ENCODE measurements at places on chromosomes 5 and 9.

- no peak for DNase-seq
Measured at GRCh38 chr5:74376187-74376586, 264.3 kb downstream of the ENC1 start.

DNA sequence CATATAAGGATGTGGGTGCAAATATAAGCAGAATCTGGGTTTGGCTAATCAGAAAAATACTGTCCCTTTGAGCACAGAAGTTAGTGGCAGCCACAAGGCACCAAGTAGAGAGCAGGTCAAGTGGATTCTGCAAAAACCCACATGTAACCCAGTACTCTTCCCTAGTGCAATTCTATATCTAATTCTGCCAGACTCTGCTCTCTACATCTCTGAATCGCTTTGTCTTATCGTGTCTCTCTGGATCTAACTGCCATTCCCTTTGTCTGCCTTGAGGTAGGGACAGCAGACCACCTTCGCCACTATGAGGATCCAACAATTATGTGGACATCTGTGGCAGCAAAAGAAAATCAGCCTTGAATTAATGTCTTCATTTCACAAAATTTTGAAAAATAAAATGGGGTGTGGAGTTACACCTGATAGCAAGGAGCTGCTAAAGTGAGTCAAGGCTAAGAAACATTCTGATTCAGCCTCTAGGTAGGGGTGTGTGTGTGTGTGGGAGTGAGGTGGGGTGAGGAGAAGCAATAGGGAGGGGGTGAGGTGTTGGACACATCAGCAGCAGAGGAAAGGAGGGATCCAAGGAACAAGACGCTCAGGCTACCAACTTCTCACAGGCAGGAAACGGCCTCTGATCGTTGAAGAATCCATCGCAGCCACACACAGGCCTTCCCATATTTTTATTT, 33.7 kb upstream of the ZNF366 start:
- no peak for DNase-seq

GRCh38 chr9:2339416-2339815, 282.2 kb upstream of the VLDLR start:
- no peak for DNase-seq

GRCh38 chr9:14203356-14204056, 110.4 kb downstream of the NFIB start:
- DNase-seq: no peak

- DNase-seq: no peak
Measured at GRCh38 chr5:130555429-130555828, 609.6 kb downstream of the HINT1 start.

- no peak for DNase-seq
Measured at GRCh38 chr9:5460157-5460556, 9.8 kb downstream of the CD274 start.

DNA sequence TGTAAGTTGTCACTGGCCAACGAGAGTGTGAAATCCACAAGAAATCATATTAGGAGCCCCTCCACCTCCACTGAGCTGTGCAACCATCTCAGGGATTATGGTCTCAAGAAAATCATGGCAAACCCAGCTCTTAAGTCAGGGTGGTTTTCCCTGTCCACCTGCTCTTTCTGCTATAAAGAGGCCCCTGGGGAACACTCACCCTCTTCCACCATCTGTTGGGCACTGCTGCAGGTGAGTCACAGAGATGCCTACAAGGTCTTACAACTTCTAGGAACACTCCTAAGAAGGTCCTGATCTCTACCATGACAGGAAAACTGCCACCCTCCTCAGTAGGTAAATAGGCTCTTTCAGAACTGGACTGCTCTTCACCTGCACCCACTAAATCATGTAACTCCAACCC, 61.8 kb downstream of the DRD1 start:
- DNase-seq: no peak

- DNase-seq: no peak
Measured at GRCh38 chr9:96136992-96137670, 164.8 kb downstream of the HSD17B3 start.

DNA sequence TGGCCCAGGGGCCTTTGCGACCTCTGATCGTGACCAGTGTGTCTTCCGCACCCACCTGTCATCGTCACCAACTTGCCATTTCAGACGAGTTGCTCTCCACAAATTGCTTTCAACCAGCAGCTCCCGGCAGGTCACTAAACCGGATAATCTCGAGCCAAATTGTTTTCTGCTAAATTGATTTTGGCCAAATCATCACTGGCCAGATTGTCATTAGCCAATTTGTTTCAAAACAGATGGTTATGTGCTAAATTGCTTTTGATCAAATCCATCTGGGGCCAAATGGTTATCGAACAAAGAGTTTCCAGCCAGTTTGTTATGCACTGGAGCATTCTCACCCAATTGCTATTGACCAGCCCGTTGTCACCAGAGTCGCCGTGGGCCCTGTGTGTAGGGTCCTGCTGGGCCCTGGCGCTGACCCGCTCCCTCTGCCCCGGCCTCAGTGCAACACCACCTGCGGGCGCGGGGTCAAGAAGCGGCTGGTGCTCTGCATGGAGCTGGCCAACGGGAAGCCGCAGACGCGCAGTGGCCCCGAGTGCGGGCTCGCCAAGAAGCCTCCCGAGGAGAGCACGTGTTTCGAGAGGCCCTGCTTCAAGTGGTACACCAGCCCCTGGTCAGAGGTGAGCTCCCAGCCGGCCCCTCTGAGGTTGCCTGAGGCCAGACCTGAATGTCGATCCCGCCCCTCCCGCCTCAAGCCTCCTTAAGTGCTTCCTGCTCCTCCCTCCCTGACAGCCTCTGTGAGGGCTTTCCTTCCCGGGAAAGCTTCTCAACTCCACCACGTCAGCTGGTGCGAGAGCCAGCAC, 35.6 kb downstream of the ADAMTSL2 start:
- no peak for DNase-seq

- DNase-seq: peak; percentile 77
Measured at GRCh38 chr5:149828161-149829011, 98.3 kb downstream of the PPARGC1B start.

DNA sequence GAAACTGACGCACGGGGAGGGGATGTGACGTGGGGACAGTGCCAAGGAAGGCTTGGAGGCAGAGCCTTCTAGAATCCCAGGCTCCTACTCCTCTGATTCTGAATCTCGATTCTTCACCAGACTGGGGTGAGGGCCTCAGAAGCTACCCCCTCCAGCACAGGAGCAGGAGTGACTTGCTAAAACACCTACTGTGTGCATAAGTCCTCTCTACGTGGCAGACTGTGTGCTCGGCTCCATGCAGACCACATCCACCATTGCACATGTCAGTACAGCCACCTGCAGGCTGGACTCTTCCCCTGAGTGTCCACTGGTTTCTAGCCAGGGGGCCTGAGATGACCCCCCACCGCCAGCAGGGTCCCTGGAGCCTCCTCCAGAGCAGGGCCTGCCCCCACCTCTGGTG, 71.2 kb upstream of the SARDH start:
- DNase-seq: no peak

- DNase-seq: no peak
Measured at GRCh38 chr9:98900725-98901124, 43.0 kb upstream of the COL15A1 start.

- peak; percentile 80 for DNase-seq
Measured at GRCh38 chr5:53560506-53561191, at the start of gene NDUFS4. NDUFS4 (plus strand) TSS chr5:53560639; CDS start chr5:53560663, 24 bp downstream.

GRCh38 chr9:81431641-81432040, 257.7 kb downstream of the TLE1 start:
- no peak for DNase-seq

DNA sequence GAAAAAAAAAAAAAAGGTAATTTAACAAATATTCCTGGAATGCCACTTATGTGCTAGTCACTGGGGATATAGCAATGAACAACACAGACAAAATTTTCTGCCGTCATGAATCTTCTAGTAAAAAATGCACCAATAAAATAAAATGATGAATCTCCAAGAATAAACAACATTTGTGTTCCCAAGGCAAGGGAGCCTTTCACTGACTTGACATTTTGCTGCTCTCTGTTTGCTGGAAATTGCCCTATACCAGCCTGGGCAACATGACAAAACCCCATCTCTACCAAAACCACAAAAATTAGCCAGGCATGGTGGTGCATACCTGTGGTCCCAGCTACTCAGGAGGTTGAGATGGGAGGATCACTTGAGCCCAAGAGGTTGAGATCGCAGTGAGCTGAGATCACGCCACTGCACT, 64.5 kb upstream of the ERBIN start:
- no peak for DNase-seq

DNA sequence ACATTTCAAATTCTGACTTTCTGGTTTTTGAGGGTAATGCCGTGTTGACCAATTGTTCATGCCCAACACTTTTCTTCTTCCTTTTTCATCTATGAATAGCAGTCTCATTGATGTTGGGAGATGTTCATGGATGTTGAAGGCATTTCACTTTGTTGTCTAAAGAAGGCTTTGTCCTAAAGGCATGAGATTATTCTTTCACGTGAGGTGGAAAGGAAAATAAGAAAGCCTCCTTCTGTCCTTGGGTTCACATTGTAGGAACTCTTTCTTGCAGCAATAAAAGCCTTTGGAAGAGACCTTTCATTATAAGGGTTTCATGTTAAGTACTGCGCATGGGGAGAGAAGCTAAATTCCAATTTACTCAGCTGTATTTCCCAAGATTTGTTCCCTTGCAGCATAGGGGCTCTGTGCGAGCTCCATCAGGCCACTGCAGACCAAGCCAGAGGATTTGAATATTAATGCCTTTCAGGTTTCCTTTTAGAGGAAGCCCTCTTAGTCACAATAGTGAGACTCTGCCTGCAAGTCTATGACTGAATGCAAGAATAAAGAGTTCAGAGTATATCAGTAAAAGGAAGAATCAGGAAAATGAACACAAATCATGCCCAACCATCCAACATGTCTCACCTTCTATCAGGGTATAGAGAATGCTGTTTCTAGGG, 274.6 kb downstream of the TMEM38B start:
- DNase-seq: no peak

- no peak for DNase-seq
Measured at GRCh38 chr5:177496070-177496726, 1.2 kb downstream of the PDLIM7 start.

DNA sequence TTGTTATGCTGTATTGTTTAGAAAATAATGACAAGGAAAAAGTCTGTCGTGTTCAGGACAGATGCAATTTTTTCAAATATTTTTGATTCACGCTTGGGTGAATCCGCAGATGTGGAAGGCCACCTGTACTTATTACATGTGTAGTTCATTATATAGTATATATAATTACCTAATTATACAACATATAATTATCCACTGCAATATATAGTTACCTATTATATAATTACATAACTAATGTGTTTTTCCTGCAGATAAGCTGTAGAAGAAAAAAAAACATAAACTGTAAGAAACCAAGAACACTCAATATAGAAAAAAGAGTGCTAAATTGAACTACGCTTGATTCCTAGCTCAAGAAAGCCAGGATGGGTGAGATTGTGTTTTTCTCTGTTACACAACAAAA, 93.6 kb upstream of the RANBP3L start:
- DNase-seq: no peak

GRCh38 chr5:25448190-25448621, 803.4 kb upstream of the CDH10 start:
- no peak for DNase-seq

GRCh38 chr9:2622461-2623287, 1.1 kb downstream of the VLDLR start:
- peak; percentile 8 for DNase-seq

DNA sequence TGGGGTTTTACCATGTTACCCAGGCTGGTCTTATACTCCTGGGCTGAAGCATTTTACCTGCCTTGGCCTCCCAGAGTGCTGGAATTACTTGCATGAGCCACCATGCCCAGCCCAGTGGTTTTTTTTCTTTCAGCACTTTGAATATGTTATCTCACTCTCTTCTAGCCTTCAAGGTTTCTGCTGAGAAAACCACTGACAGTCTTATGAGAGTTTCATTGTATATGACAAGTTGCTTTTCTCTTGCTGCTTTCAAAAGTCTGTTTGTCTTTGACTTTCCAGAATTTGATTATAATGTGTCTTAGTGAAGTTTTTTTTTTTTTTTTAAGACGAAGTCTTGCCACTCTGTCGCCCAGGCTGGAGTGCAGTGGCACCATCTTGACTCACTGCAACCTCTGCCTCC, 43.1 kb upstream of the BNIP1 start:
- DNase-seq: no peak

GRCh38 chr9:107548298-107549142, 59.0 kb upstream of the KLF4 start:
- no peak for DNase-seq

- no peak for DNase-seq
Measured at GRCh38 chr5:149195337-149195887, 54.1 kb downstream of the ABLIM3 start.

DNA sequence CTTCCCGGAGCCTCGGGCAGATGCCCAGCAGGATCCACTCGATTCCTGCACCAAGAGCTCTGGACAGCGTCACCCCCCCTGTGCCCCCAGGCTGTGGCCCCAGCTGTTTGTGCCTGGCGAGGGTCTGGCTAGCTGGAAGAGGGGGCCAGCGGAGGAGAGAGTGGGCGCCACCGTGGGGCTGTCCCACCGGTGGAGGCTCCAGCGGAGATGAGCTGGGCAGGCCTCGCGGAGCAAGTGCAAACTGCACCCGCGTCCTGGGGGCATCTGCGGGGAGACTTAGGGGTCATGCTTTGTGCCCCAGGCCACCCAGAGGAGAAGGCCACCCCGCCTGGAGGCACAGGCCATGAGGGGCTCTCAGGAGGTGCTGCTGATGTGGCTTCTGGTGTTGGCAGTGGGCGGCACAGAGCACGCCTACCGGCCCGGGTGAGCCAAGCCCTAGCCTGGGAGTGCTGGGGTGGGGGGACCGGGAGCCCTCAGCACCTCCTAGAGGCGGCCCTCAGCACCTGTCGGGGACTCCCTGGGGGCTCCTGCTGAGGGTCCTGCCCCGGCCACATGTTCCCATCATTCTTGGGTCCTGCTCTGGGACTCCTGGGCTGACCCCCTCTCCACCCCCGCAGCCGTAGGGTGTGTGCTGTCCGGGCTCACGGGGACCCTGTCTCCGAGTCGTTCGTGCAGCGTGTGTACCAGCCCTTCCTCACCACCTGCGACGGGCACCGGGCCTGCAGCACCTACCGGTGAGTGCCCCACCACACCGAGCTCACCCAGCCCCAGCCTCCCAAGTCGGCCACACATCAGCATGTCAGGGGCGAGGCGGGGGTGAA, 5.4 kb downstream of the EGFL7 start:
- DNase-seq: no peak

GRCh38 chr5:180138976-180139730, 67.6 kb upstream of the RNF130 start:
- no peak for DNase-seq

- no peak for DNase-seq
Measured at GRCh38 chr5:94217745-94218144, 400.7 kb downstream of the KIAA0825 start.

DNA sequence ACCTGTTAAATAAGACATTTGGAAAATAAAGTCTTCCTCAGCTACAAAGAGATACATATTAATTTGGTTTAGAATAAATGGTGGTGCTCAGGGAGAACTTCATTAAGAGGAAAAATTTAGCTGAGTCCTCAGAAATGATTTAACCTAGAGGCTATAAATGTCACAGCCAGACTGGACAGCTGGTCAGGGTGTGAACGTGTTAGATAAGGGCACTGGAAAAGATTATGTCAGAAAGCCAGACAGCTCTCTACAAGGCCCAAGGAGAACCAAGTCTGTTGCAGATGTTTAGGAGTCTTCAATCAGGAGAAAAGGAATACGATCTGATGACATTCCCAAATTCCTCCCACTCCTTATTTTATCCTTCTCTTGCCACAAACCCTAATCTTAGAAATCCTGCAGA, 265.2 kb downstream of the MAT2B start:
- DNase-seq: no peak

- DNase-seq: no peak
Measured at GRCh38 chr5:171528036-171528435, 108.6 kb downstream of the FGF18 start.

GRCh38 chr9:9133526-9133925, 1333.9 kb upstream of the DMAC1 start:
- DNase-seq: no peak
